IPS DF 6.9 (cell line): ENCODE measurements at places on chromosomes 7 and 10.
A peak's percentile ranks its signal among the peaks of the same experiment; 100 is the strongest.

DNA sequence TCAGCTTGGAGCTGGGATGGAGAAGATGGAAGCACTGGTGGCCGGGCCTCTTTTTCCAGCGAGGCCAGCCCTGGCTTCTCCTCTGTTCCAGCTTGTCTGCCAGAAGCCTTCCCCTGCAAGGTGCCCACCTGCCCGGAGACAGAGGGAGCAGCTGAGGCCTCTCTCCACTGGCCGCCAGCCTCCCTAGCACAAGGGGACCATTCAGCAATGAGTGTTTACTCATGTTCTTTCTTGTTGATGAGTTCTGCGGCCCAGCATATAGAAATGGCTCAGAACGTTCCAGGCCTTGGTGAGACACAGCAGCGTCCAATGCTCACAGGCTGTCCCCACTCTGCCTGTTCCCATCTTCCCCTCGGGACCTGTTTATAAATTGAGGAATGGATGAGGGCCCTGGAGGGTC, 47.3 kb downstream of the CHST3 start:
- DNase-seq = no peak

DNA sequence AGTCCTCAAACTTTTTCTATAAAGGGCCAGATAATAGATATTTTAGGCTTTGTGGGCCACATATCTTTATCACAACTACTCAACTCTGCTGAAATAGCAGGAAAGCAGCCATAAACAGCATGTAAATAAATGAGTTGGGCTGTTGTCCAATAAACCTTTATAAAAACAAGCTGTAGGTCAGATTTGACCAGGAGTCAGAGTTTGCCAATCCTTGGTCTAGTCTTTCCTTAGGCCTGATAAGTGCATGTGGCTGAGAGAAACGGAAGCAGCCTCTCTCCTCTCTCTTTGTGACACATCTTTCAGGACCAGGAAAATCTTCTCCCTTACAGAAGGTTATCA, 724.5 kb downstream of the GRID1 start:
- DNase-seq = no peak

- no peak for DNase-seq
Observed at GRCh38 chr7:144037414-144038035, 11.2 kb upstream of the OR2A5 start.

DNA sequence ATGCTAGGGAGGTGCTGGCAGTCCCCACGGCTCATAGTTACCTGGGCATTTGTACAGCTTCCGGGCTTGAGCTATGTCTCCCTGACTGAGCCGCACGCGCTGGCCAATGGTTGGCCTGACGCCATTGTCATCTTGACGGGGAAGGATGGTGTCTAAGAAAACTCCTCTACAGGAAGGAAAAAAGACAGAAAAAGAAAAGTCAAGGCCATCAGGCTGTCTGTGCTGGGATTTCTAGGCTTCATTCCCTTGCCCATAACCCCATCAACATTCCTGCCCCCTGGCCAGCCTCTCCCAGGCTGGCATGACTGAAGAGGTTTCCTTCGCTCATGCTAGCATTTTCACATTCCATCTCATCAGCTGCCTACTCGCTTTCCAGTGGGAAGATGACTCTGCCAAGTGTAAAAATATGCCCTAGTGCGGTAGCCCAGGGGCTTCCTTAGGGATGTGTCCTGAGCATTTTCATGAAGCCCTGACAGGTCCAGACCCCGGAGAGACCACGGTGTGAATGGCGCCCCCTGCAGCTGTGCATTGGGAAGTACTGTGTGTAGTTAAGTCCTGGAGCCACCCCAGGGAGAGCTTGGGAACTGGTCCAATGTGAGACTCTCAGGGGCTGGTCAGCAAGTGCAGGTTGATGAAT, 54.5 kb upstream of the OPALIN start:
- no peak for DNase-seq

DNA sequence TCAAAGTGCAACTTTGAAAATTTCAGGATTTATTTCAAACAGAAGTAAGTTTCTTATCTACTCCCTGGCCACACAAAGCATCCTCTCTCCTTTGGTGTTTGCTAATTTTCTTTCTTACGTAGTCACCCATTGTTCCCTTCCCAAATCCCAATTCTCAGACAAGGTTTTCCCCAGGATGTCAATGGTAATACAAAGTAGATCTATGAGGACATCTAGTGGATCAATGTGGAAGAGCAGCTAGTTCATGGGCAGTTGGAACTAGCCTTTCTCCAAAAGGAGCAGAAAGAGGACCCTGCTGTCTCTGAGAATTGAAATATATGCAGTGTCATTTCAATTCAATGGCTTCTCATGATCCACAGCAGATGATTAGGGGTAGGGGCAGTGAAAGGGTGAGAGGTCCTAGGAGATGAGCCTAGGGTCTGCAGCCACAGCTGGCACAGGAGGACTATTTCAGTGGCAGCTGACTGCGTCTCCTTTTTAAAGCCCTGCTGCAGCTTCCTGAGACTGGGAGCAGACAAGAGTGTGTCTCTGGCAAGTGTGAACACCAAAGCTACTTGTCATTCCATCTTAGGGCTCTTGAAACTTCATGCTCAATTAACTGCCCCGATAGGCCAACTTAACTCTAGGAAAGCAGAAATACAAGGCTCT, 632.6 kb downstream of the KCNMA1 start:
- peak; percentile 41 for DNase-seq
